ENCODE measurements at places on chromosomes 7 and 10. TPM values are rescaled to one million over a fixed set of nuclear protein-coding genes. Genes with fewer than 3 reads are reported as not detected.

The PVRIG gene
- total RNA-seq, result not detected

The CTAGE8 gene
- total RNA-seq, result not detected

The PLXDC2 gene
- 16.2 TPM for total RNA-seq

The GIMAP7 gene
- total RNA-seq, result not detected

The ADAM8 gene
- total RNA-seq, result 2.0 TPM

The TUBAL3 gene
- total RNA-seq, result not detected

The LRGUK gene
- total RNA-seq, result 0.24 TPM

The NME8 gene
- total RNA-seq, result not detected

The ZNF503 gene
- 4.6 TPM for total RNA-seq

The CPED1 gene
- total RNA-seq, result 26.5 TPM

The GRID1 gene
- not detected for total RNA-seq

The FAM241B gene
- not detected for total RNA-seq

GRCh38 chr10:97399843-97400545 is 1.1 kb downstream of the RRP12 start:
- peak; percentile 78 for DNase-seq

DNA sequence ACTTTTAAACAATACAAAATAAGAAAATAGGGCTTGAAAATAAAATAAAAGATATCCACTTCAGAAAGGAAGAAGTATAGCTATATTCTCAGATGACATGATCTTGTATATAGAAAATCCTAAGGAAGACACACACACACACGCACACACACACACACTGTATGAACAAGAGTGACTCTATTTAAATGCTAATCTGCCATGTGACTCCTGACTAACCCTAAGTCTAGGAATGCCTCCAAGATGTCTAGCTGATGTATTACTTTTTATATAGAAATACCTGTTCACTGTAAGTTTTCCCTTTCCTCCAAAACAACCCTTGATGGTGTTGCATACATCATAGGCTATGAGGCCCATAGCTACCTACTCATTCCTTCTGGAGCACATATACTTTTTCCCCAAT is 173.1 kb upstream of the LRRTM3 start:
- DNase-seq, result no peak

DNA sequence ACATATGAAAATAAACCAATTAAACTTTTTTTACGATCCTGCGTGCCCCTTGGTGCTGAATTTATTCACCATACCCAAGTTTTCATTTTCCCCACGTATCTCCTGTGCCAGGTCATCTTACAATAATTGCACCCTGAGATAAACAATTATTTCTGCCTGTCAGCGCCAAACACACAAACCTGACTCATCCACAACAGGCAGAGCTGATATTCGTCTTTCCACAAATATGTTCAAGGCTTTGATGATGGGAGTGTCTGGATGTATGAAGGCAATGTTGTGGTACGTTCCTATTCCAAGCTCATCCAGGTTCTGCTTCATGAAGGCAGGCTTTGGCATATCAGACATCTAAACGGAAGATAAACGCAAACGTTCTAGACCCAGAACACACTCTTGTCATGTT is 45.8 kb upstream of the RHEB start:
- peak; percentile 42 for DNase-seq

- no peak for DNase-seq
Observed at GRCh38 chr7:66698652-66699205, 41.8 kb upstream of the RABGEF1 start.

DNA sequence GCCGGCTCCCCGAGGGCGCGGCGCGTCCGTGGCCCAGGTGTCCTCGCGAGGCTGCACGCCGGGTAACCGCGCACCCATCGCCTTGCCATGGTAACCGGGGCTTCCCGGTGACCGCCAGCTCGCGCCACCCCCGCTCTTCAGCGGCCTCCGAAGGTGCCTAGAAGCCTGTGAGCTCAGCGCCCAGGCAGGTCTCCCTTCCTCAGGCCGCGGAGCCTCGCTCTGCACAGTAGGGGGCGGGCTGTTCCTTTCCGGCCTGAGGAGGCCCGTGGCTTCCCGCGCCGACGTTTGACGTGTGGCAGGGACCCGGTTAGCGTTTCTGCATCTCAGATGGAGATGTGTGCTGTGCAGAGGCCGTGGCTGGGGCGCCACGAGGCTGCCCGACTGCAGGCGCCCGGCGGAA is 117.1 kb downstream of the DYNC2I1 start:
- no peak for DNase-seq

DNA sequence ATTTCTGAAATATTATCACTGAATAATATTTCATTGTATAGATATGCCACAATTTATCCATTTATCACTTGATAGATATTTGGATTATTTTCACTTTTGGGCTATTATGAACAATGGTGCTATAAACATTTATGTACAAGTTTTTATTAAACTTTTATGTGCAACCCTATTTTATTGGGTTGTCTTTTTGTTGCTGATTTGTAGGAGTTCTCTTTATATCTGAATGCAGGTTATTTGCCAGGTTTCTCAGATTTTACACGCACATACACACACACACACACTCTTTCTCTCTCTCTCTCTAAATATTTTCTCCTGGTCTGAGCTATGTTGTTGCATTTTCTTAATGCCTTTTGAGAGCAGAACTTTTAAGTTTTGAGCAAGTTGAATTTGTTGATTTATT is 36.2 kb downstream of the ADK start:
- DNase-seq, result no peak

DNA sequence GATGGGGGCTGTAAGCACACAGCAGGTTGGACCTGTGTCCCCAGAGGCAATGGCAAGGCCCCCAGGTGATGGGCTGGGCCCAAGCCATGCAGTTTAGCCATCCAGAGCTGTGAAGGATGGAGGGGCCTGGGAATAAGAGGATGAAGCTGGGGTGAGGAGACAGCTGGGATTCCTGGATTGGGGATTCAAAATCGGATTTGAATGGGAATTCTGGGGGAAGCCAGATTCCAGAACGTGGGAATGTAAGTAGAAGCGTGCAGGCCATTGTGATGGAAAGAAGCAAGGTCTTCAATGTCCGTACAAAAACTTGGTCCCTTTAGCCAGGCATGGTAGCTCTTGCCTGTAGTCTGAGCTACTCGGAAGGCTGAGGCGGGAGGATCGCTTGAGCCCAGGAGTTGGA is 9.8 kb downstream of the SH2B2 start:
- DNase-seq, result no peak

DNA sequence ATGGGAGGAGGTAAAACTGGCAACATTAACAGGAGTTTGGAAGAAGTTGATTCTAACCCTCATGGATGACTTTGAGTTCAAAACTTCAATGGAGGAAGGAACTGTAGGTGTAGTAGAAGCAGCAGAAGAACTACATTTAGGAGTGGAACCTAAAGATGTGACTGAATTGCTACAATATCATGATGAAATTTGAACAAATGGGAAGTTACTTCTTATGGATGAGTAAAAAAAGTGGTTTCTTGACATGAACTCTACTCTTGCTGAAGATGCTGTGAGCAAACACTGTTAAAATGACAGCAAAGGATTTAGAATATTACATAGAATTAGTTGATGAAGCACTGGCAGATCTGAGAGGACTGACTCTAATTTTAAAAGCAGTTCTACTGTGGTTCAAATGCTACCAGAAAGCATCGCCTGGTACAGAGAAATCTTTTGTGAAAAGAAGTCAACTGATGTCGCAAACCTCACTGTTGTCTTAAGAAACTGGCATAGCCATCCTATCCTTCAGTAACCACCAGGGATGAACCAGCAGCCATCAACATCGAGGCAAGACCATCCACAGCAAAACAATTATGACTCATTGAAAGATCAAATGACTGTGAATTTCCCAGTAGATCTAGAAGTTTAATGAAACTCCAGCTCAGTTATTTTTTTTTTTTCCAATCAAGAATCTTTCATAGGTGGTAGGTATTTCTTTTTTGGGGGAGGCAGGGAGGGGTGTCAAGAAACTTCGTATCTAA is 20.8 kb downstream of the BRAF start:
- peak; percentile 41 for DNase-seq

- no peak for DNase-seq
Observed at GRCh38 chr10:19713800-19714525, 102.3 kb upstream of the PLXDC2 start.

GRCh38 chr7:6579446-6579845 is 2.2 kb downstream of the ZDHHC4 start:
- no peak for DNase-seq

GRCh38 chr10:22156750-22157149 is 61.1 kb downstream of the EBLN1 start:
- DNase-seq, result no peak

DNA sequence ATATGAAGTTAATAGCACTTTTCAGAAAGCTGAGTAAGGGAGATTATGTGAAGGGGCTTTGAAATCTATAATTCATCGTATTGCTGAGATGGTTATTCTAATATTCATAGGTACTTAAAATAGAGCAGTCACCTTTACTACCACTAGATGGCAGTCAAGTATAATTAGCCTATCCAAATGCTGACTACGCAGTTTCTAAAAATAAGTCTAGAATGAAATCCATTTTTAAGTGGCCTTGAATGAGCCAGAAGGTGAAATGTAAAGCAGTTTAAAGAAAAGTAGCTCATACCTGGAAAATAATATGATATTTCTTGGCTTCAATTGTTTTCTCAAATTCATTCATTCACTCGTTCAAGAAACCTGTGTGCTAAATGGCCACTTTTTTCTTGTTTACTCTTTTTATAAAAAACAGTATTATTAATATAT is 1277.1 kb downstream of the GATA3 start:
- DNase-seq, result peak; percentile 44

DNA sequence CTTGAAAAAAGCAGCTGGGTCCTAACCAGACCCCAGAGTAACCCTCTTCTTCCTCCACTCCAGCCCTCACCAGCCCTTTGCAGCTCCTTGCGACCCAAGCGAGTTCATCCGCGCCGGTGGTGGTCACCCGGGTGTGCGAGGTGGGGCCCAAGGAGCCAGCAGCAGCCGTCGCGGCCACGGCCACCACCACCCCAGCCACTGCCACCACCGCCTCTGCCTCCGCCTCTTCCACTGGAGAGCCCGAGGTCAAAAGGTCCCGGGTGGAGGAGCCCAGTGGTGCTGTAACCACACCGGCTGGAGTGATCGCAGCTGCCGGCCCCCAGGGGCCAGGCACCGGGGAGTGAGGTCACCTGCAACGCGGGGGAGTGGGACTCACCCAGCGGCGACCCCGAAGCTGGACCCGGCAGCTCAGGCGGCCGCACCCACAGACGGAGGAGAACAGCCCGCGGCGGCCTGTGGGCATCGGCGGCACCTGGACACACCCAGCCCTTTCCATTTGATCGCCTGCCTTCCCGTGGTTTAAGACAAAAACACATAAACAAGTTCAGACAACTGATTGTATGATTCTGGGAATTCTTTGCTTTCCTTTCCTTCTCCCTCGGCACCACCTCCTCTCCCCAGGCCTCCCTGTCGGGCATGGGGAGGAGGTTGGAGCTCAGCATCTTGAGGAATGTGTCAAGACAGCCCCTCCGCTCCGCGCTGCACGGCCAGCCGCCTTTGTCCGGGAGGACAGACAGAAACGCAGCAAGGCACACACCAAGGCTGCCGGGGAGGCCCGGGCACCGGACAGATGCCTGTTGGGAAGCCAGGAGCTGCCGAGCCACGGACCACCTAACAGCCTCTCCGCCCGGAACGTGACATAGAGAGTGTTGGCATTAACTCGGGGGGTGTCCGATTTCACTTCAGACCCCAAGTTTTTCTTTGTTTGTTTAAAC is 13.0 kb upstream of the AP5Z1 start:
- DNase-seq, result no peak

- no peak for DNase-seq
Observed at GRCh38 chr10:12243864-12244620, 48.1 kb downstream of the CDC123 start.

- DNase-seq, result peak; percentile 7
Observed at GRCh38 chr7:150324373-150324961, 1.1 kb upstream of the ACTR3C start.

DNA sequence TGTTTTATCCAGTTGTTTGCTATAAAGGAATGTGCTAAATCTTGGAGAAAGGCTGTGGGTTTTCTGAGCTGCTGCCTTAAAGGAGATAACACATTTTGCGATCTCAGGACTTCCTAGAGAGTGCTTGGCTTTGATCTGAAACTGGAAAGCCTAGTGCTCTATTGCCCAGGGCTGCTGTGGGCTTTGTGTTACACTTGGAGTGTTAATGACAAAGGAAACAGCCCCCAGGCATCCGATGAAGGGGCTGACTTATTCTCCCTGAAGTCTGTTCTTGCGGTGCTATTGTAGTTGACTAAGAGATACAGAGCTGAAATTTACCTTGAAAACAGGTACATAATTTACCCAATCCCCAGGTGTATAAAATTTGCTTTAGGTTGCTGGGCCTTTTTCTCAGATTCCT is 74.5 kb downstream of the SND1 start:
- no peak for DNase-seq

DNA sequence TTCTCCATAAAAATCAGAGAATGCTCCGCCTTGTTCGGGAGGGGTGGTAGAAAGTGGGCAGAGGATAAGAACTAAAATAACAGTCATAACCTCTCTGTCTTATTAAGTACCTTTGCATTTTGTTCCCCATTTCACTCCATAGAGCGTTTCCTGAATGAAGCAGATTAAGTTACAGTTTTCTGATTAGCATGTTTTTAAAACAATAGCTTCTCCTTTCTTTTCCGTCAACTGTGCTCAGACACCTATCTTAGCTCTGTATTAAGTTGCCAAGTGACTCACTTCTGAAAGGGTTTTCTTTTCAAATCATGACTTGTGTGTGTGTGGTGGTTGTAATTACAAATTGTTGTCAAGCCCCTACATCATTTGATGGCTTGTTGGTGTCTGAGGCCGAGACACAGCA is 1.4 kb downstream of the HABP2 start:
- no peak for DNase-seq

DNA sequence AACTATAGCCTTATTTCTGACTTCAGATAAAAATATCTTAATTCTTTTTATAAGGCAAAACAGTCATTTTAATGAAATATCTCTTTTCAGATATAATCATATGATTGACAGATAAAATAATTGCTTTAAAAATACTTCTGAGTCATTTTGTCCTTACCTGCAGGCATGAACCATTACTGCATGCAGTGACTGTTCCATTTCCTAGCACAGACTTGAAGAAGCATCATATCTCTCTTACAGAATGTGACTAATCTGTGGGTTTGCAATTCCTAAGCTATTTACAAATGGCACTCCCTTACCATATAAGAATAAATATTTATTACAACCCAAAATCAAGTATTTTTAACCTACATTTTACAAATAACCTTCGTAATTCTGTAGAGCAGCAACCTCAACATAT is 120.7 kb downstream of the SRPK2 start:
- DNase-seq, result peak; percentile 61

- DNase-seq, result peak; percentile 46
Observed at GRCh38 chr7:901388-902154, 25.2 kb downstream of the GET4 start.

DNA sequence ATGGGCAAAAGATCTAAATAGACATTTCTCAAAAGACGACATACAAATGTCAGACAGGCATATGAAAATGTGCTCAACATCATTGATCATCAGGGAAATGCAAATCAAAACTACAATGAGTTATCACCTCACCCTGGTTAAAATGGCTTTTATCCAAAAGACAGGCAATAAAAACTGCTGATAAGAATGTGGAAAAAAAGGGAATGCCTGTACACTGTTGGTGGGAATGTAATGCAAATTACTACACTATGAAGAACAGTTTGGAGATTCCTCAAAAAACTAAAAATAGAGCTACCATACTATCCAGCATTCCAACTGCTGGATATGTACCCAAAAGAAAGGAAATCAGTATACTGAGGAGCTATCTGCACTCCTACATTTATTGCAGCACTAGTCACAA is 18.0 kb downstream of the GSDME start:
- DNase-seq, result no peak

Data from myocyte (in vitro differentiated cells).